ENCODE measurements at places on chromosomes 2 and 18. TPM values are rescaled to one million over a fixed set of nuclear protein-coding genes. Genes with fewer than 3 reads are reported as not detected.

CGREF1 gene
- 2.5 TPM for total RNA-seq

ST8SIA3 gene
- not detected for total RNA-seq

CERS6 gene
- total RNA-seq, result 12.1 TPM

GKN2 gene
- not detected for total RNA-seq

VSNL1 gene
- total RNA-seq, result 0.33 TPM

RNF138 gene
- total RNA-seq, result 23.3 TPM

AKAIN1 gene
- not detected for total RNA-seq

MAPRE3 gene
- 1.3 TPM for total RNA-seq

MROH2A gene
- not detected for total RNA-seq

LYPD1 gene
- 158 TPM for total RNA-seq

ABCG5 gene
- not detected for total RNA-seq

PXDN gene
- total RNA-seq, result 342 TPM

SERPINB12 gene
- not detected for total RNA-seq

DUSP19 gene
- 0.49 TPM for total RNA-seq

Data from mesangial cell (primary cell).